CD4-positive, alpha-beta memory T cell (primary cell): ENCODE measurements at places on chromosomes 16 and 17. TPM values are rescaled to one million over a fixed set of nuclear protein-coding genes. Genes with fewer than 3 reads are reported as not detected.

SLC52A1 gene
- total RNA-seq = 0.58 TPM

RCVRN gene
- total RNA-seq = not detected

TVP23A gene
- not detected for total RNA-seq

PRSS27 gene
- total RNA-seq = 0.61 TPM

PDILT gene
- total RNA-seq = not detected

C1QTNF1 gene
- total RNA-seq = not detected

ZACN gene
- not detected for total RNA-seq

KRTAP1-1 gene
- not detected for total RNA-seq

MT1G gene
- not detected for total RNA-seq

RPL38 gene
- total RNA-seq = 2,053 TPM

GRCh38 chr16:25988084-25988483 is 296.3 kb downstream of the HS3ST4 start:
- DNase-seq = no peak

GRCh38 chr16:990516-991291 is 9.1 kb downstream of the SOX8 start:
- DNase-seq = no peak

DNA sequence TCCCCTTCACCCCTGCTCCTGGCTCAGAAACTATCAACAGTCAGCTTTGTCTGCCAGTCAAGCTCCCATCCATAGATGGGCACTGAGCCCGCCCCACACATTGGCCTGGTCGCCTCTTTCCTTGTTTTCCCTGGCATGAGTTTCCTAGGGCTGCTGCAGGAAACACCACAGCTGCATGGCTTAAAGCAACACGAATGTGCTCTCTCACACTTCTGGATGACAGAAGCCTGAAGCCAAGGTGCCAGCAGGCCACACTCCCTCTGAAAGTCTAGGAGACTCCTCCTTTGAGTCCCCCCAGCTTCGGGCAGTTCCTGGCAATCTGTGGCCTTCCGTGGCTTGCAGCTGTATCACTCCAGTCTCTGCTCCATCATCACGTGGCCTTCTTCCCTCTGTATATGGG is 69.9 kb downstream of the TBC1D16 start:
- DNase-seq = no peak

DNA sequence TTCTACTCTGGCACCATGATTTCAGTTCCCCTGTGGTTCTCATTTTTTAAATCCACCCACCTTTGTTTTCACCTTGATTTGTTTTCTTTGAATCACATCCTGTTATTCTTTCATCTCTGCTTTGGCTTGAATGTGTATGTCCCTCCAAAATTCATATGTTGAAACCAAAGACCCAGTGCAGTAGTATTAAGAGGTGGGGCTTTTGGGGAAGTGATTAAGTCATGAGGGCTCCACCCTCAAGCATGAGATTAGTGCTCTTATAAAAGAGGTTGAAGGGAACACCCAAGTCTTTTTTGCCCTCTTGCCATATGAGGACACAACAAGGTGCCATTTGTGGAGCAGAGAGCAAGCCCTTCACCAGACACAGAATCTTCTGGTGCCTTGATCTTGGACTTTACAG is 382.3 kb downstream of the SLC39A11 start:
- DNase-seq = no peak

GRCh38 chr17:36888236-36888951 is 48.9 kb upstream of the LHX1 start:
- no peak for DNase-seq

- no peak for DNase-seq
Observed at GRCh38 chr17:62701706-62702085, 74.2 kb downstream of the MRC2 start.

DNA sequence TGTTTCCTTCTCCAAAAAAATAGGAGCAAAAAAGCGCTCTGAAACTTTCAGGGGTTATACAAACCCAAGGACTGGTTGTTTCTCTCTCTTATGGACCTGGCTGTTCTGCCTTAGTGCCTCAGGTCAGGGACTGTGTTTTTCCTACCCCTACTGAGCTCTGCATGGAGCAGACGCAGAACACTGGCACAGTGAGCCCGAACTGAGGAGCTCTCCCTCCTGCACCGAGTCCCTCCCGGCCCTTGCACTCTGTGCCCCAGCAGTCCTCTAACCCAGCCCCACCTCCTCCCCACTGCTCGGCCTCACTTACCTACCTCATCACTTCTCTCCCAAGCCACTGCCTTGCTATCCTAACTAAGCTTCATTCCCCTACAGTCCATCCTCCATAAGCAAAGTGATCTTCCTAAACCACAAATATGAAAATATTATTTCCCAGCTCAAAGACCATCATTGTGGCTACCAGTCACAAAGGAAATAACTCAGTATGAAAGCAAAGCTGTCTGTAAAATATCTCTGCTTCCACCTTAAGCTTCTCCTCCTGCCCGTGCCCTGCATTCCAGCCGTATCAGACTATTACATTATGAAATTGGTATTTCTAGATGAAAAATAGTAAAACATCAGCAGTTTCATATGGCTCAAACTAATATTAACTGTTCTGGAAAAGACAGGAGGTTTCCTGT is 13.6 kb downstream of the MEIOB start:
- no peak for DNase-seq

- DNase-seq = no peak
Observed at GRCh38 chr16:2329532-2329931, 11.0 kb downstream of the ABCA3 start.

DNA sequence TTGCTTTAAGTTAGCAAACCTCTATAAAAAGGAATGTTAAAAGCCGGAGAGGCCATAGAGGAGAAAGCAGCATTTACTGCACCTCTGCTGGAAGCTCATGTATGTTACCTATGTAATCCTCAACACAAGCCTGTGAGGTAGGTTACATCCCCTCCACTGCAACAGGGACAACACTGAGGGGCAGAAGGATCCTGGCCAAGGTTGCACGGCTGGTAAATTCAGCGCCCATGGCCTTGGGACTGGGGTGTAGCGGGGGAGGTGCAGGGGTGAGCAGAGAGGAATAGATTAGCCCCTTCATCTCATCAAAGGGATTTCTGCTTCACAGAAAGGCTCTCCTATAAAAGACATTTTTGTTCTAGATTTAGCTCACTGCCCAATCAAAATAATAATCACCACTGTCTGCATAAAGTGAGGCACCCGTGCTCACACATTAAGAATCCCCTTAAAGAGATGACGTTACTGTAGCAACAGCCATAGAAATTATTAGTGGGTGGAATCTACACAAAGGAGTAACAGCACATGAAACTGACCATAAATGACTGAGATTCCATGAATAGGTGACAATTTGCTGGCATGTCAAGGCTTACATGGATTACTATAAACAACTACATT is 3.3 kb downstream of the ZCCHC14 start:
- DNase-seq = no peak

GRCh38 chr17:12918142-12918541 is 99.7 kb downstream of the ELAC2 start:
- DNase-seq = no peak

GRCh38 chr17:63534078-63534570 is 11.0 kb downstream of the KCNH6 start:
- DNase-seq = no peak

- no peak for DNase-seq
Observed at GRCh38 chr16:84618581-84619460, 943 bp upstream of the COTL1 start.

DNA sequence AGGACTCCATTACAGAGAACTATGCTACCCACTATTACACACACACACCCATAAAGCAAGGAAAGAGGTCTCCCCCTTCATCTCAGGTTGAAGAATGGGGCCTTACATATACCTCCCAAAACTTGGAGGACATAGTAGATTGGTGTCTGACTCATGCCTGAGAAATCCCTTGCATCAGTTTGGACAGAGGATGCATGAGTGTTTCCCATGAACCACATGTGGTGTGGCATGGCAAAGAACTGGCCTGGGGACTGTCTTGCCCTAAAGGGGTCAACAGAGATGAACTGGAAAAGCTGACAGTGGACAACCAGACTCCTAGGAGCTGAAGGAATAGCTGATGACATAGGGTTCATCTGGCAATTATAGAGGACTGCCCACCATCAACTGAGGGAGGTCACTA is 54.0 kb downstream of the DYNLRB2 start:
- DNase-seq = no peak

DNA sequence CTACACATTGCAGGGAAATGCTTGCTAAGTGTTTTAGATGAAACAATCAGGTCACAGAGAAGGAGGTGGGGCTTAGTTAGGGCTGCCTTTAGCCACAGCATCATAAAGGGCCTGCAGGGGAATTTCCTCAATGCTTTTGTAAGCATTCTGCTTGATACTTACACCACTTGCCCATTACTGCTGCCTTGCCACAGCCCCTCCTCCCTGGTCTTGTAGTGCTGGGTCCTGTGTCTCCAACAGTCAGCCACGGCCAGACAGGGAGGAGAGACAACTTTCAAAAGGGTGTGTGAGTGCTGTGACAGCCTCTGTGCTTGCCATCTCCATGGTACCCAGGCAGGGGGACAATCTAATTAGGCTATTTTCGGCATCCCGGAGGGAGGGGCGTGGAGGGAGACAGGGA is 111.2 kb downstream of the SHISA9 start:
- DNase-seq = no peak

DNA sequence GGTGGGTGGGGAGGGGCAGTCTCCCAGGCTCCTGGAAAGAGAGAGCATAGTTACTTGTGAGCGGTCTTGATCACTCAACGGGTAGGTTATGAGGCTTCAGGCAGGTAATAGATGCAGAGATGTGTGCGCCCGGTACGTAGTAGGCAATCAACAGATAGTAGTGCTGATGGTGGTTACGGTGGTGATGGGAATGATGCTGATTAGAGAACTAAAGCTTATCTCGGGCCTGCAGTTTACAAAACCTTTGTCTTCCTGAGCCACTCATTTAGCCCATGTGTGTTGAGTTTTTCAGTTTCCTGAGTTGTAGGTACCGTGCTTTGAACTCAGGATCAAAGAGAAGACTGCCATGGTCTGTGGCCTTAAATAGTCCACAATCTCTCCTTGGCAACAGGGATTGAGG is 401.0 kb downstream of the SNX29 start:
- no peak for DNase-seq

DNA sequence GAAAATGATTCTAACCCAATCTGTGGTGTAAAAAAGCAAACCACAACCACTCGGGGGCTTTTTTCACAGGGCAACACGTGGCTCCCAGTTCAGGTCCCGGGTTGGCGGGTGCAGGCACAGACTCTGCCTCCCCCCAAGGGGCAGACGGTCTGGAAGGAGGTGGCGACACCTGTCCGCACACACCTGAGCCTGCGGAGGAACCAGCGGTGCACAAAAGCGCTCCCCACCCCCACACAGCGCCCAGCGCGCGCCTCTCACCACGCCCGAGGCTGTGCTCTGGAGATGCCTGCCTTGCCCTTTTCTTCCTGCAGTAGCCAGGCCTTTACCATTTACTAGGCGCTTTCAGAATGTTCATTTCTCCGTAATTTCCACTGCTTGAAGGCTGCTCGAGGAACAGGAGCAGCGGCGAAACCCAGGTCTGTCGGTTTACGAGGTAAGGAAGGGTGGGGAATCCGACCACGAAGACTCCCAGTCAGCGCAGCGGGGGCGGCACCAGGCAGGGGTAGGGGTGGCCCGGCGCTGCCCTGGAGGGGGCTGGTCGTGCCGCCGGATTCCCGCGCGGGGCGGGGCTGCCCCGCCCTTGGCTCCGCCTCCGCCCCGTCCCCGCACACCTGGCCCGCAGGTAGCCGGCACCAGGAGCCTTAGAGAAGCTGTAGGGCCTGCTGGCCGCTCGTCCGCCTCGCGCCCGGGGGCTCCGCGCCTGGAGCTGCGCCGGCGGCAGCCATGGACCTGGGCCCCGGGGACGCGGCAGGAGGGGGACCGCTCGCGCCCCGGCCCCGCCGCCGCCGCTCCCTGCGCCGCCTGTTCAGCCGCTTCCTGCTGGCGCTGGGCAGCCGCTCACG is at the start of gene USP43:
TSS of gene USP43 (plus strand) at position 608 of the 842 bp plus-strand sequence. CDS start at position 724, 116 bp downstream.
- no peak for DNase-seq
